ENCODE measurements at places on chromosomes 16 and 17. TPM values are rescaled to one million over a fixed set of nuclear protein-coding genes. Genes with fewer than 3 reads are reported as not detected.
A peak's percentile ranks its signal among the peaks of the same experiment; 100 is the strongest.

GRCh38 chr16:67454104-67454503 is 23.2 kb downstream of the HSD11B2 start:
- DNase-seq = no peak

- no peak for DNase-seq
Observed at GRCh38 chr17:7079581-7080455, at the start of gene CLEC10A. Gene CLEC10A (minus strand): TSS chr17:7080251. CDS start chr17:7078812, 1,439 bp downstream.

- DNase-seq = no peak
Observed at GRCh38 chr17:5194346-5194745, 2.7 kb upstream of the ZNF594 start.

DNA sequence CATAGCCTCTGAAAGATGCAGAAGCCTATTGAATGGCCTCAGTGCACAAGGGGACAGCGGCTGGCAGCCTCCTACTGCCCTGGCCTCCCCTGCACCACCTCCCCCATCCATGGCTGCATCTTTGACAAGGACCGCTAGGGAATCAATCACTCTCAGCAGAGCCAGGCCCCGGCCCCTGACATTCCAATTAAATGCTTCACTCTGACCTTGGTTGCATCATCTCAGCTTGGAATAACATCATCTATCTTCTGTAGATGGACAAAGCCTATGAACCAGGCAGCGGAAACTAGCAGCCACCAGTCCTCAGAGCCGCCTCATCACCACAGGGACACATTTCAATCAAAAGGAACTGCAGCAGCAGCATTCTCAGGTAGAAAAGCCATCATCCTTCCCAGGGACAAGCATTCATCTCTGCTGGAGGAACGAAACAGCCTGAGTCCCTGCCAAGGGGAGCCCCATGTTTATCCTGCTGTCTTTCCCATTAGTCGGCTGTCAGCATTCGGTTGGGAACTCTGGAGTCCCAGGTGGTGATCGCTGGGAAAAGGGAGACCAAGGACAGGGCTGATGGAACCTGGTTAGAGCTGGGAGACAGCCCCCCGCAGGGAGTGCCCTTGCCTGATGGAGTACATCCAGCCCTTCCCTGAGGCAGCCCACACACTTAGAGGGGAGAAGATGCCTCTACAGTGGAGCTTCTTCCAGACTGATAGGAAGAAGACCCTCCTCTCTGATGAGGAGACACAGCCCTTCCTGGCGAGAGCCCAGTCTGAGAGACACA is 11.5 kb upstream of the TMEM132E start:
- no peak for DNase-seq

GRCh38 chr17:70168044-70168976 is 1.0 kb upstream of the KCNJ2 start:
- DNase-seq = no peak

DNA sequence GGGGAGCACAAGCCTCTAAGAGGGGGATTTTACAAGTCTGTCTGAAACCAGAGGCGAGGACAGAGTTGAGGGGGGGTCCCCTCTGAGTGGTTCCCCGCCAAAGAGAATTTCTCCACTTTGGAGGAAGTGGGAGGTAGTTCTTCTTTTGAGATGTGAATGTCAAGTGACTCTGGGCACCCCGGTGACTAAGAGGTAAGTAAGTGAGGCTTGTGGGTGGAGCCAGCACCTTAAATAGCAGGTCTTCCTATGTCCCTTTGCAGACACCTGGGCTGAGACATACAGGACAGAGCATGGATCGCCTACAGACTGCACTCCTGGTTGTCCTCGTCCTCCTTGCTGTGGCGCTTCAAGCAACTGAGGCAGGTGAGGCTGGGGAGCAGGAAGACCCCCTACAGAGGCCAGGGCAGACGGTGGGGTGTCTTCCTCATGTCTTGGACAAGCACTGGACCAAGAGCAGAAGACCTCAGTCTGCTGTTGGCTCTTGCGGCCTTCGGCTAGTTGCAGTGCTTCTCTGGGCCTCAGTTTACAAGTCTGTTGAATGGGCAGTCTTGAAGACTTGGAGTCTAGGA is at the start of gene CCL22:
Gene CCL22, plus strand, starts transcription at position 257 of the 569 bp plus-strand sequence. Its CDS starts 34 bp downstream, at position 291.
- peak; percentile 36 for DNase-seq

DNA sequence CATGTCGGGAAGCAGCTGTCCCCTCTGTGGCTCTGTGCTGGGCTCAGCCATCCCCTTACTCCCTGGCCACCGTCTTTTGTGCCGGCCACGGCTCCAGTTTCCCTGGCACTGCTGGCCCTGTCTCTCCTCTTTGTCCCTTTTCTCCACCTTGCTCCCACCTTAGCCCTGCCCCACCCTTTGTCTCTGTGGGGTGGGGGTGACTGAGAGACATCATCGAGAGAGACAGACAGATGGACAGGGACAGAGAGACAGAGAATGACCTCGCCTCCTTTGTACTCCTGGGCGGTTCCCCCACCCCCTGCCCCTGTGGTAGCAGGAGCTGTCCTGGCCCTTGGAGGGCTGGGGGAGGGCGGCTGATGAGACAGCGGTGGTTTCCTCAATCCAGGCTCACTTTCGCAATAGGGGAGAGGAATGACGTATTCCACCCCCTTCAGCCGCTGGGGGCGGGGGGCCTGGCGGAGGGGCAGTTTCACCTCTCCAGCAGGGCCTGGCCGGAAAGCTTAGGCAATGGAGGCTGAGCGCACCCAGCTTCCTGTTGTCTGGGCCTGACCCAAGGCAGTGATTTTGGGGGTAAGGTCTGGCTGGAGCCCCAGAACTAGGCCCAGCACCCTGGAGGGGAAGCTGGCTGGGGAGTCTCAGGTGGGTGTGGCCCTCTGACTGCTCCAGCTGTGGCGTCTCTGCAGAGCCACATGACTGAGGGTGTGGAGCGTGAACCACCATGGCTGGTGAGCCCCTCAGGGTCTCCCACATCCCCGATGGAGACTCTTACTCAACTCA is 7.3 kb downstream of the FMNL1 start:
- DNase-seq = peak; percentile 84

DNA sequence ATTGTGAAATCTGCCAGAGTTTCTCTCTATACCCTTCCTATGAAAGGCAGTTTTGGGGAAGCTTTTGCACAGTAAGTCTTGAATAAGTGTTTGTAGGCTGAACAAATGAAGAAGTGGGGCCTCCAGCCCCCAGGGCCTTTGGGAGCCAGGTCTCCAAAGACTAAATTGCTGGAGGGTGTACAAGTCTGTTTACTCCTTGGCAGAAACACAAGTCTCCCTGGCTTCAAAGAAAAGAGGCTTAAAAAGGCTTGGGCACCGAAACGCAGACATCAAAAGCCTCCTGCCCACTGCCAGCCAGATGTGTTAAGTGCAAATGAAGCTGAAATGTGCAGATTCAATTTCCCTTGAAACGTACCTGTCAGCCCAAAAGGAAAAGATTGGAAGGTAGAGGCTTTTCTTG is 146.3 kb downstream of the TMEM132E start:
- DNase-seq = no peak

DNA sequence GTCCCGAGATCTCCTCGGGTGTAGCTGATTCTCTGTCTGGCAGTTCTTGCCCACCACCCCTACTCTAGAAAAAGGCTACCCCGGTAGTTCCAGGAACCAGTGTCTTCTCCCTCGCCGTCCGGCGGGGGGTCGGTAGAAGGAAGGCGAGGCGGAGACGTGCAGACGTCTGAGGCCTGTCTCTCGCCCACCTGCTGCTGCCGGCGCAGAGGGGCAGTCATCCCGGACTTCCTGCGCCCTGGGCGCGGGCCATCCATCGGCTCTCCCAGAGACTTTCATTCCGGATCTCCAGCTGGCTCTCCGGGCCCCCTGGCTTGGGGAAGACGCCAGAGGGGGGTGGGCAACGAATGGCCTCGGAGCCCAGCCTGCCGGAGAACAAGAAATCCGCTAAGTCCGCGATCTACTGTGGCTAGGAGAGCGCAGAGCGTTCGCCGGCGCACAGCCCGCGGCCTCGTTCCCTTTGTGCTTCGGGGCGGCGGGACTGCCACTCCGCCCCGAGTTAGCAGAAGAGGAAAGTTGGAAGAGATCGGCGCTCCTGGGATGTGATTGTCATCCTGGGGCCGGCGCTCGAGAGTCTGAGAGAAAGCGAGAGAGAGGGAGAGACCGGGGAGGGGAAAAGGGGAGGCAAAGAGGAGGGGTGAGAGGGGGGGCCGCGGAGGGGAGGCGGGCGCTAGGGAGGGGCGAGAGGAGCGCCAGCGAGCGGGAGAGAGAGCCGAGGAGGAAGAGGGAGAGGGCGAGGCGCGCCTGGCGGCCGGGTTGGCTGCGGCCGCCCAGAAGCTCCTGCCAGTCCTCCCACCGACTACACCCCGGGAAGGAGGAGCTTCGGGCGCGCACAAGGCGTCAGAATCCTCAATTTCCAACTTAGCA is at the start of gene IRX5:
Gene IRX5, plus strand, starts transcription at position 861 of the 864 bp plus-strand sequence. CDS start 334 bp downstream, outside the sequence.
- DNase-seq = peak; percentile 25

DNA sequence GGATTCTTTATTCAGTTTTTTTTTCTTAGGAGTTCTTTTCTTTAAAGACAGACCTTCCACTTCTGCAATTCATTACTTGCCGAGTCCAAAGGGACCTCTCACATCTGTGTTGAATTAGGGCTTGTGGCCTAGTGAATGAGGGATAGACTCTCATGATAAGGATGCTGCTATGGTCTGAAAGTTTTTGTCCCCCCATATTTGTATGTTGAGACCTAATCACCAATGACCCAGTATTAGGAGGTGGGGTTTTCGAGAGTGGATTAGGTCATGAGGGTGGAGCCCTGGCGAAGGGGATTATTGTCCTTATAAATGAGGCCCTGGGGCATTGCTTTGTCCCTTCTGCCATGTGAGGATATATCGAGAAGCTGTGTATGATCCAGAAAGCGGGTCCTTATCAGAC is 9.5 kb downstream of the KRT12 start:
- no peak for DNase-seq

GRCh38 chr16:9176547-9177418 is 85.3 kb downstream of the HAPSTR1 start:
- no peak for DNase-seq

DNA sequence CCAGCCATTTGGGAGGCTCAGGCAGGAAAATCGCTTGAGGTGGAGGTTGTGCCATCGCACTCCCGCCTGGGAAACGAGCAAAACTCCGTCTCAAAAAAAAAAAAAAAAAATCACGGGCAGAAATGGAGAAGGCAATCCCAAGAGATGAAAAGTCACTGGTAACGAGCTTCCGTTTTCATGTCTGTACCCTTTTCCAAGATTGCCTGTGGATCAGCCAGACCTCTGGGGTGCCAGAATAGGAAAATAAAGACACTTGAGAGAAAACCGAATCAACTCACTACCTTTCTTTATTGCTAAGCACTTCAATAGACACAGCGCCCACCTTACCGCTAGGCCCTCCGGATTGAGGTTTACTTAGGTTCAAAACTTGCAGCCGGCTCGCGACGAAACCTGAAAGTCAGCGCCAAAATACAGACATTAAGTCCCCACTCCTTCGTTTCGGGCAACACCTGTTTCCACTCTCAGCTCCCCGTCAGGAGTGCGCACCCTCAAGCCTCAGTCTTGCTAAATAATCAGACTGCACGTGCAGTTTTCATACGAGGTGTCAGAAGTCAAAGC is 970 bp upstream of the TRAF7 start:
- no peak for DNase-seq

- DNase-seq = no peak
Observed at GRCh38 chr17:4715063-4715744, 4.8 kb downstream of the ARRB2 start.

DNA sequence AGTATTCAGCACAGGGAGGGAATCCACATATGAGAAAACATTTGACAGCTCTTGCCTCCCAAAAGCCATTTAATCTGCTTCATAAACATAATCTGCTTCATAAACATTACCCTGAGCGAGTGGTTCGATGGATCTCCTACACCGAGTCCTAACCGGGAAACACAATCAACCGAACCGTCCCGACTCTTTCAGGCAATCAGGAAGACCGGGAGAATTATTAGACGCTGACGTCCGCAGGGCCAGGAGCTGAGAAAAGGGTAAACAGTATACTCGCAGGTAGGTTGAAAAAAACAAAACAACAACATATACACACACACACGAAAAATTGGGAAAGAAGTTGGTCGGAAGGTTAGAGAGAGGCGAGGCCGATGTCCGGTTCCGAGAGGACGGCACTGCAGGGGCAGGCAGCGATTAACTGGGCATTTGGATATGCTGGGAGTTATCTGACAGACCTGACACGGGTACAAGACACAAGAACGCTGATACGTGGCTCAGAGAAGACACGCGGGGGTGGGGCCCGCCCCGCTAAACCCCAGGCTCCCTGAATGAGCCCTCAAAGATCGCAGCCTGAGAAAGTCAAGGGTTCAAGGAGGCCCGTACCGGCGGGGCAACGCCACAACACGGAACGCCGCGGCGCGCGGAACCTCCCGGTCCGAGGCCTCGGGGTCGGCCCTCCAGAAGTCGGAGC is 585 bp downstream of the AP1G1 start:
- DNase-seq = no peak

DNA sequence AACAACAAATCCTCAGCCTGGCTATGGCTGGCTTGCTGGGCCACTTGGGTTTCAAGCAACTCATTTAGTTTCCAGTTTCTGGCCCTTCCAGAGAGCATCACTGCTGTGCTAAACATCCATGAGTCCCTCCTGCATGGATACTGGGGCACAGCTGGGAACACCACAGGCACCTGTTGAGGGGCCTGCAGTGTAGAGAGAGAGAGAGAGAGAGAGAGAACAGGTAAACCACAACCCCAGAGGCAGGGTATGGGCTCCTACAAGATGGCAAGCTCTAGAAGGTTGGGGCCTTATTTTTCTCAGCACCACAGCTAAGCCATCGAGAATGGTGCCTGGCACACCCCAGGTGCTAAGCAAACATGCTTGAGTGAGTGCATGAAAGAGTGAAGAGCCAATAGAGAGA is 120.3 kb downstream of the RBFOX3 start:
- no peak for DNase-seq

- no peak for DNase-seq
Observed at GRCh38 chr16:81445966-81446906, 1.6 kb downstream of the CMIP start.

DNA sequence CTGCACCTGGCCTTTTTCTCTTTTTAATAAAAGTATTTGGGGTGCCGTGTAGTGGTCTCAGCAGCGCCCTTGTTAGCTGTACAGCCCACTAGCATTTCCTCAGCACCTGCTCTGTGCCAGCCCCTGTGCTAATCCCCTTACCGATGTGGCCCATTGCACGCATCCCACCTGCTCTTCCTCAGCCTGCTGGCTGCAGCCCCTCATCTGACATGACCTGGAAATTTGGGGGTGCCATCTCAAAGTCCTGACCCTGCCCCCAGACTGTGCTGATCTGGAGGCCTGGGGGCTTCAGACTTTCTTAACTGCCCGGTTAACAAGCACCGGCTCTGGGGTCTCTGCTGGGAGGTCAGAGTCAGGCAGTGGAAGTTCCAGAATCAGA is 10.4 kb downstream of the GPRC5C start:
- no peak for DNase-seq

Gene ZG16
- total RNA-seq = not detected

Data from activated B cell treated with CpG ODN at 0.5 μM for 24 hours (primary cell).